Stimulated activated CD4-positive, alpha-beta T cell treated with anti-CD3 and anti-CD28 coated beads, Interleukin-1b, Interleukin-23, amount 100 ng/mL, for 1 hour (primary cell): ENCODE measurements at places on chromosomes 13 and 19.

DNA sequence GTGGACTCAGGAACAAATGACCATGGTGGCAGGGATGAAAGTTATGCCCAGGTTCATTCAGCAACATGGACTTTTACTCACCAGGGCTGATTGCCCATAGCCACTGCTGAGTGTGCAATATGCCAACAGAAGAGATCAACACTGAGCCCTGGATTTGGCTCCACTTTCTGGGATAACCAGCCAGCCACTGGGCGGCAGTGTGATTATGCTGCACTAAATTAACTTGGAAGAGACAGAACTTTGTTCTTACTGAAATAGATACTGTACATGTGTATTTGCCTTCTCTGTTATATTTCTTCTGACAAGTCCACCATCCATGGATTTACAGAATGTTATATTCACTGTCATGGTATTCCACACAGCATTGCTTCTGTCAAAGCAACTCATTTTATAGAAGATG lies 257.4 kb downstream of the TDRD3 start:
- no peak for DNase-seq

DNA sequence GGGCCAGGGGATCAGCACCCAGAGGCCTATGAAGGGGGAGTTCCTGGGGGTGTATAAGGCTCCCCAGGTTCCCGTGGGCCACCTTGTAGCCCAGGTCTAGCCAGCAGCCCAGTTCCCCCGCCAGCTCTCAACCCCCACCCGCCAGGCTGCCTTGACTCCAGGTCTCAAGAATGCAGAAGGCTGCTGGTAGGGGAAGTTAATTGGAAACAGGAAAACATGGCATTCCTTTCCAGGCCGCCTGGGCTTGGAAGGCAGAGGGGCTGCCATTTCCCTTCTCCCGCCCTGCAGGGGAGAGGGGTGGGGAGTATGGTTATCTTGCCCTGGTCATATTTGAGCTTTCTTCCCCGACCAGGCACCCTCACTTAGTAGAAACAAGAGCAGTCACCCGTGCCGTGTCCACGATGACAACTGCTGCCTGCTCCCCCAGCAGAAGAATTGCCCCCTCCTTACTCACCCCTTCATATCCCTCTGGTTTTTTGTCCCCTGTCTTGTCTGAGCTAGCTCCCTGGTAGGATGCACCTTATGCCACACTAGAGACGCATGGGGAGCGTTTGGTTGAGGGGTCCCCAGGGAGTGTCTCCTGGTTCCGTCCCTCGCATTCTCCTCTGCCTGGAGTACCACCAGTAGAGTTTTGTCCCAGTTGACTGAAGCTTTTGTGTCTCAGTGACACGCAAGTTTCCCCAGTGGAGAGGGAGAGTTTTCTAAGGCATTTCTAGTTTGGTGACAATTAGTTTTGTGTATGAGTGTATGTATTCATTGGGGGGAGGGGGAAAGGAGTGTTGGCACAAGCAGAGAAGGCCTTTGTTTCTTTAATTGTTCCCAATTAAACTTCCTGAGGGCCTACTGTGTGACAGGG lies 4.5 kb downstream of the BICRA start:
- DNase-seq, result no peak

DNA sequence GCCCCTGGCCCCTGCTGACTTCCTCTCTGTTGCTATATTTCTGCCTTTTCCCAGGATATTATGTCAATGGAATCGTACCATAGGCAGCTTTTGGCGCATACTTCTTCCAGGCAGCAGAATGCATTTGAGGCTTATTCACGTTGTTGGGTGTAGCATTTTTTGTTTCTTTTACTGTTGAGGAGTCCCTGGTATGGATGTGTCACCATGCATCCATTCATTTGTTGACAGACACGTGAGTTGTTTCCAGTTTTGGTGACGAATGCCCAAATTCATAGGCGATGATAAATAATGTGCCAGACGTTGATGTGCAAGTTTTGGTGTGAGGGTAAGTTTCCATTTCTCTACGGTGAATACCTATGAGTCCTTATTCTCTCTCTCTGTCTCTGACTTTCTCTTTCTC lies 5.0 kb downstream of the NFILZ start:
- DNase-seq, result no peak

DNA sequence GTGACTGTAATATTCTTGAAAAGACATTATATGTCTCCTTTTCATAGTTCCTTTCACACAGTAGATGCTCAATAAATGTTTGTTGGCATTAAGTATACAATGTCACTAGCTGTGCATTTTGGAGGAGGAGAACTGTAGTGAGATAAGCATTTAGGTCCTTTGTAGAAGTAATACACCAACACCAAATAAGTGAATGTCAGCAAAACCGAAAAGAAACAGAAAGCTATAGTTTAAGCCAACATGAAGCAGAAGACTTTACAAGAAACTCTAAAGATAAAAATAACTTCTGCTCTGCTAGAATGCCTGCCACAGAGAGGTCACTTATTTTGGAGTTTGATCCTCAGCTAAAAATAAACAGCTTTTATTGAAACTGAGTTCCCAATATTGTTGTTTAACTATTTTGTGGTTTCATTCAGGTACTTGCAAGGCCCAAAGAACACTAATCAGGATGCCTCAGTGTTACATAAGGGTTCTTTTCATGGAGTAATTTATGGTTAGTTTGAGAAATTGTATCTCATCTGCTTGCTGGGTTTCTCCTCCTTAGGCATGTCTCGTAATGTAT lies 86.2 kb downstream of the STARD13 start:
- no peak for DNase-seq

- no peak for DNase-seq
Observed at GRCh38 chr13:21911646-21912298, 240.9 kb downstream of the FGF9 start.
